H9 (cell line): ENCODE measurements at places on chromosomes 2 and 18. TPM values are rescaled to one million over a fixed set of nuclear protein-coding genes. Genes with fewer than 3 reads are reported as not detected.
A peak's percentile ranks its signal among the peaks of the same experiment; 100 is the strongest.

The KRCC1 gene
- total RNA-seq, result 7.1 and 8.2 TPM in 2 replicates

The GKN1 gene
- not detected in 2 replicates for total RNA-seq

DNA sequence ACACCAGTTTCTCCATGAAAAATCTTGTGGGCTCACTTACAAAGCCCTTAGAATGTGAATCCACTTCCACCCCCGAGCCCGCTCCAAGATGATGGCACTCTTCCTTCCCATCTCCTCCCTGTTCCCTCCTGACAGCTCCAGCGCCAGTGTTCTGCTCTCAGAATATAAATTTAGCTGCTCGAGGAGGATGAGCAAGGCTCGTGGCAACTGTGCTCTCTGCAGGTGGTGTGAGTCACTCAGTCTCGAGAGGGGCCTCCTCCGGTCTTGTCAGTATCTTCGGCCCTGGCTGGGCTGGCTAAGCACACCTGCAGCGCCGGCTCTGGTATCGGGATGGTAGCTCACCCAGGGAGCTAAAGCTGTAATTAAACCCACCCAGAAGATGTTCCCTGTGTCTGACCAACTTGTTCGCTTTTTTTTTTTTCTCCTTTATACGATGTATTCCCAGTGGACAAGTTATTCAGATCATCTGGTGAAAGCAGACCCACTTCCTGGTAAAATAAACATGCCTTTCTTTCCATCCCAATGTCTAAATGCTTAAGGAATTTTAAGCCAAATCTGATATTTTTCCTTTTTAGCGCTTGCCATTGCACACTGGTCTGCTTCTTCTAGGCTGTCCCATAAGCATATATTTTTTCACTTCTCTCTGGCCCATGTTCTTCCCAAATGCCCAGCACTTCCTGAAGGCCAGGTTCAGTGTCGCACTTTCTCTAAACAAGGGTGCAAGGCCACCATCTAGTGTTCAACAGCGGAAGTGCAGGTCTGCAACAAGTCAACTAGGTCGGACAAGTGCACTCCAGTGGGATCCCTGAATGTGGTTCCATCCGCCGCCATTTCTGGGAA lies 31.4 kb upstream of the YPEL5 start:
- H3K27me3 ChIP-seq, result no peaks in the 10 kb centered on the region
- H3K36me3 ChIP-seq, result no peaks in the 10 kb centered on the region
- no peak overlapping the region for H3K27ac ChIP-seq
- peak; percentile 86 for DNase-seq

GRCh38 chr18:46506974-46507586 lies 149.9 kb downstream of the LOXHD1 start:
- H3K4me3 ChIP-seq, result no peak overlapping the region
- no peaks in the 10 kb centered on the region for H3K36me3 ChIP-seq
- H3K27ac ChIP-seq, result no peak overlapping the region
- no peaks in the 10 kb centered on the region for H3K4me1 ChIP-seq

- peaks cover 5% of the 10 kb centered on the region for H3K4me1 ChIP-seq
- no peak for DNase-seq
- H3K4me3 ChIP-seq, result no peak overlapping the region
- no peak overlapping the region for H3K27ac ChIP-seq
- no peaks in the 10 kb centered on the region for H3K36me3 ChIP-seq
Measured at GRCh38 chr2:68767031-68767961, 32.7 kb downstream of the ARHGAP25 start.

DNA sequence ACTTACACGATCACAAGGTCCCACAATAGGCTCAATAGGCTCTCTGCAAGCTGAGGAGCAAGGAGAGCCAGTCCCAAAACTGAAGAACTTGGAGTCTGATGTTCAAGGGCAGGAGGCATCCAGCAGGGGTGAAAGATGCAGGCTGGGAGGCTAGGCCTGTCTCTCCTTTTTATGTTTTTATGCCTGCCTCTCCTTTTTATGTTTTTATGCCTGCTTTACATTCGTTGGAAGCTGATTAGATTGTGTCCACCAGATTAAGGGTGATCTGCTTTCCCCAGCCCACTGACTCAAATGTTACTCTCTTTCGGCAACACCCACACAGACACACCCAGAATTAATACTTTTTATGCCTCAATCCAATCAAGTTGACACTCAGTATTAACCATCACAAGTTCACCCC lies 9.9 kb upstream of the GYPC start:
- H3K36me3 ChIP-seq, result no peaks in the 10 kb centered on the region
- H3K27me3 ChIP-seq, result no peaks in the 10 kb centered on the region
- H3K27ac ChIP-seq, result no peak overlapping the region
- H3K4me1 ChIP-seq, result peaks cover 4% of the 10 kb centered on the region; the same call in 1 of the 2 replicates
- no peak for DNase-seq

GRCh38 chr18:50327983-50328382 lies 40.5 kb upstream of the CXXC1 start:
- no peaks in the 10 kb centered on the region for H3K4me1 ChIP-seq
- H3K4me3 ChIP-seq, result no peak overlapping the region
- no peaks in the 10 kb centered on the region; the same call in 1 of the 2 replicates for H3K36me3 ChIP-seq
- DNase-seq, result no peak

- no peak overlapping the region for H3K4me3 ChIP-seq
- no peak overlapping the region for H3K27ac ChIP-seq
- H3K27me3 ChIP-seq, result no peaks in the 10 kb centered on the region
- DNase-seq, result no peak
Measured at GRCh38 chr18:22703883-22704585, 229.1 kb upstream of the RBBP8 start.
